ENCODE measurements at places on chromosomes 4 and X. TPM values are rescaled to one million over a fixed set of nuclear protein-coding genes. Genes with fewer than 3 reads are reported as not detected.

GRCh38 chr4:79425586-79425985 is 17.6 kb upstream of the GK2 start:
- DNase-seq, result no peak

DNA sequence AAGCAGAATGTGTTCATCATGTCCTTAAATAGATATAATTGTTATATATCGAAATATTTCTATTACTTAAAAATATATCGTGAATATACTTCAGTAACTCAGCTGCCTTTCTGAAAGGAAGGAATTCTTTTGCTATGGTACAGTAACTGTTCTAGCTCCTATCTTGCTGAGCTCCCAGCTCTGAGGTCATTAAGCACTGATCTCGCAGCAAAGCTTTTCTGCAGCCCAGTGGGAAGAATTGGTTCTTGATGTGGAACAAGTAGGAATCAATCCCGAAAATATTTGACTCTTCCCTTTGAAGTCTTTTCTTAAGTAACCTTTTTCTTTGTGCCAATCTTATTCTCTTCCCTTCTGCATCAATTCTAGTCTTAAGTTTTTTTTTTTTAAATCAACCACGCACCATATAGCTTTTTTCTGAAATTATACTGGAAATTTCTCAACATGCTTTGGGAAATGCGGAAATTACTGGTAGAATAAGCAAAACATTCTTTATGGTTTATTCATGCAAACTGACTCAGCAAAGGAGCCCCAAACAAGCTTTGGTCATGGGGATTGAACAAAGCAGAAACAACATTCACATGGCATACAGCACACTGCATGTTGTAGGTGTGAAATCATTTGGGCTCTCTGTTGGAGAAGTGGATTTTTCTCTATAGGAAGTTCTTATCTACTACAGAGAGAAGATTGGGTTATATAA is 428.9 kb upstream of the GNPDA2 start:
- DNase-seq, result no peak

Gene MAGEB2
- not detected for total RNA-seq

Gene DGAT2L6
- total RNA-seq, result not detected

DNA sequence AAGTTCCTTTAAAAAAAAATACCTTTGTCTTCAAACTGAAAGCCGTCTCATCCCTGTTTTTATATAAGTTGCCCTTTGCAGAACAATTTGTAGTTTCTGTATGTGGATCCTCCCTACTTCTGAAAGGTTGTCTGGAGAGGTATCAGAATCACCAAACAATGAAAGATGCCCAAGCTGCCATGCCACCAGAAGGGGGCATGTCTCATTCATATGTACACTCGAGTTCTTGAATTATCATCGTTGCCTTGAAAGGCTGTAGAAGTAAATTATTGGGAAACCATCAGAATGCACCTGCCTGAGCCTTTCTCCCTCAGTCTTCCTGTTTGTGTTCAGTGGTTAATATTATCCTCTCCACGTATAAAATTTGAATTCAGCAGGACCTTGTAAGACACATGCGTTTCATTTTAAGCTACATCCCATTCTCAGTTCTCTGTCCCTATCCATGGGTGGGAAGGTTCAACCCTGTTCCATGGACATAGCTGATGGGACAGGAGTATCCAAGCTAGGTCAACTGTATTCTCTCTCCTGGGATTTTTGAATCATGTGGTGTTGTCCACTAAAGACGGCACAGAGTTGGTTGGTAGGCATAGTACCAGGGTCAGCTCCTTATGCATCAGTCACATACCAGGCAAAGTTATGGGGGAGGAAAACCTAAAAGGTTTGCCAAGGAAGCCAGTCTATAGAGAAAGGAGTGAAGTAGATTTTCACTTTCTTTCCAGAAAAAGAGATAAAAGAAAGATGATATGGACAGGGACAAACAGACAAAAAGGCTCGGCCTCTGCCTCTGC is 24.0 kb downstream of the GALNT7 start:
- DNase-seq, result no peak

- DNase-seq, result no peak
These were observed 156.6 kb downstream of the ANKRD50 start for GRCh38 chr4:124555959-124556358.

Gene GRID2
- not detected for total RNA-seq

DNA sequence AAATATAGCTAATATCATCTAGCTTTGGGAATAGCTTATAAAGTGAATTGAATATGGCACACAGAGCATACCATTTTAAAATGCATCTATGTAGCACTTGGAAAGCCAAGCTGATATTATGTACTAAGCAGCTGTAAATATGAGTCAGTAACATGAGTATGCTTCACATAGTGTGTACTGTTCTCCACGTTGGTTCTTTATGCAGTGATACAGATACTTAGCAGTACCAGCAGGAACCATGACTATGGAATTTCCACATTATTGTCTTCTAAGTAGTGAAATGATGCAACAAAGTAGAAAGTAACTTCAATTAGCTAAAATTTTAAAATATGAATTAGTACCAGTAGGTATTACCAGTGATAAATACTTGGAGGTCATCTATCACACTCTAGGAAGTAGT is 320.1 kb downstream of the BMPR1B start:
- no peak for DNase-seq

GRCh38 chrX:100409610-100410590 is at the start of gene PCDH19:
PCDH19 (minus strand) TSS chrX:100410273; CDS start chrX:100408597, 1,676 bp downstream.
- DNase-seq, result peak; percentile 29

GRCh38 chrX:132107291-132107690 is 20.5 kb downstream of the FRMD7 start:
- no peak for DNase-seq

GRCh38 chr4:156476359-156476758 is 495.2 kb downstream of the PDGFC start:
- DNase-seq, result no peak

GRCh38 chr4:186953599-186954260 is 230.1 kb upstream of the FAT1 start:
- DNase-seq, result no peak

DNA sequence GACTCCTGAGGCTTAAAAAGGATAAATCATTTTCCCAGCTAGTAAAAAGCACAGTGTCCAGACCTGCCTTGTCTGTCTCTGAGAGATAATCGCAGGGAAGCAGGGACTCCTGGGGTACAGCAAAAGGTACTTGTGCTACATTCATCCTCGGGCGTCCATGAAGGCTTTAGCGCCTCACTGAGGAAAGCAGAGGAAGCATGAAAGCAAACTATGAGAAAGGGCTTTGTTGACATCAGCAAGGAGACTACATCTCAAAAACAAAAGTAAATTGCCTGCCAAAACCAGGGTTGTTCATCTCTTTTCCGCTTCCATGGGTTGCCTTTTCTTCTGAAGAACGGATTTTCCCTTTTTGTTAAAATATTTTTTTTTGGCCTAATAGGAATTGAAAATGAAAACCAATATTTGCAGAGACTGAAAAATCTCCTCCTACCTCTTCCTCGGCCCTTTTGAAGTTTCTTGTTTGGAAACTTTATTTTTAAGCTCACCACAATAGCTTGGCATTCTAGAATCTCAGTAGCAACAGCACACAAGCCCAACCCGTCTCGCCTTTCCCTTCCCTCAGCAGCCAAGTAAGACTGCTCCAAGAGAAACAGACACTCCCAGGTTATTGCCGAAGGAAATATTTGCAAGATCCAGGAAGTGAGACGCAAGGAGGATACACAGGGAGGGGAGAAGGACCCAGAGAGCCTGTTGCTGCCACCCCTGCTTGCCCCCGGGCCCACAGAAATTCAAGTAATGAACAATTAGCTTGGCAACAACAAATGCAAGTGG is 148.3 kb upstream of the DGKK start:
- DNase-seq, result no peak

DNA sequence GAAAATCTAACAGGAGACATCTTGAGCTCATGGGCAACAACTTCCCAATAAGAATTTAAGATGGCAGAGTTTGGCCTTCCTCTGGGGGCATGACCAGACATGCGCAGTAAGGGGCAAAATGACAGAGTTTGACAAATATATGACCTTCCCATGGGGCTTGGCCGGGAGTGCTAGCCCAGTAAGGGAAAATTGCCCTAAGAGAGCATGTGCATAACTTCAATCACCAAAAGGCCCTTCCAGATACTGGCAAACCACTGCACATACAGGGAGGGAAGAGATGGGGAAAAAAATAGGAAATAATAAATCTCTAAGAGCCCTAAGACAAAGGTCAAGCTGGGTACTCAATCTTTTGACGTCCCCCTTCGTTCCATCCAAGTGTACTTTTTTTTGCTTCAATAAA is 13.4 kb downstream of the TIFA start:
- no peak for DNase-seq

DNA sequence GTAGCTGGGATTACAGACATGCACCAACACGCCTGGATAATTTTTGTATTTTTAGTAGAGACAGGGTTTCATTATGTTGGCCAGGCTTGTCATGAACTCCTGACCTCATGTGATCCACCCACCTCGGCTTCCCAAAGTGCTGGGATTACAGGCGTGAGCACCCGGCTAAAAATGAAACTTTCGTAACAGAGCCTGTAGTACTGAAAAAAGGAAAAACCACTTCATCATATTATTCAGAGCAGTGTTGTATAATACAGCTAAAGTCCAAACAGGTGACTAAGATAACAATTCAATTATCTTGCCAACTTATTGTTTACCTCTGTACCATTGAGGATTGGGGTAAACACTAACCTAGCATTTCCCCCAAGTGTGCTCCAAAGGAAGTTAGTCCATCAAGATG is 43.9 kb upstream of the HPRT1 start:
- no peak for DNase-seq

- DNase-seq, result no peak
These were observed 162.0 kb upstream of the ATP6AP2 start for GRCh38 chrX:40418813-40419195.

DNA sequence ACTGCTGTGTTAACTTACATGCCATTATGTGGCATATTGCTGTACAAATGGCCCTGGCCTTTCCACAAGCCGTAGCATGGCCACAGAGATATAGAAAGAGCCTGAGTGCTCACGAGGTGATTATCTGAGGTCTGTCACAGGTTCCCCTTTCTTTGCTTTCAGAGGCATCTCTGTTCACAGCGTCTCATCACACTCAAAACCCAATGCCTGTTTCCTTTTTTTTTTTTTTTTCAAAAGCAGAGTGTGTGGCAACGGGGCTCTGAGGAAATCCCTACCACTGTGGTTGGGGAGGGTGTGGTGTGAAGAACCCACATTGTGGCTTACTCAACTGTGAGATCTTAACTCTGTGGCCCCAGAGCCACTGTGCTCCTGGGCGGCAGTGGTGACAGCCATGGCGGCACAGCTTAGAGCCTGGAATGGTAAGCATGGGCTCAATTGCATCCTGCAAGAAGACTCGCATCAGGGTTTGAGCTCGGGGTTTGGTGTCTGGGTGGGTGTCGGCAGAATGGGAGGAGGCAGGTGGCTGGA is 30.8 kb downstream of the RTL5 start:
- DNase-seq, result no peak

- DNase-seq, result no peak
These were observed 33.6 kb downstream of the ELOVL6 start for GRCh38 chr4:110164856-110165255.

GRCh38 chr4:963276-964225 is 9.8 kb downstream of the DGKQ start:
- no peak for DNase-seq

- DNase-seq, result no peak
These were observed 535.2 kb downstream of the GALNTL6 start for GRCh38 chr4:172348426-172348825.

Gene CT45A10
- not detected for total RNA-seq

GRCh38 chrX:153853902-153854267 is 23.5 kb upstream of the PDZD4 start:
- DNase-seq, result no peak

Gene HPGDS
- total RNA-seq, result 0.67 TPM

GRCh38 chr4:185165605-185166063 is 22.6 kb downstream of the SLC25A4 start:
- no peak for DNase-seq

Gene GNRHR
- not detected for total RNA-seq

GRCh38 chr4:17823871-17824669 is 13.3 kb downstream of the NCAPG start:
- DNase-seq, result no peak

Gene GLRB
- total RNA-seq, result 1.0 TPM

DNA sequence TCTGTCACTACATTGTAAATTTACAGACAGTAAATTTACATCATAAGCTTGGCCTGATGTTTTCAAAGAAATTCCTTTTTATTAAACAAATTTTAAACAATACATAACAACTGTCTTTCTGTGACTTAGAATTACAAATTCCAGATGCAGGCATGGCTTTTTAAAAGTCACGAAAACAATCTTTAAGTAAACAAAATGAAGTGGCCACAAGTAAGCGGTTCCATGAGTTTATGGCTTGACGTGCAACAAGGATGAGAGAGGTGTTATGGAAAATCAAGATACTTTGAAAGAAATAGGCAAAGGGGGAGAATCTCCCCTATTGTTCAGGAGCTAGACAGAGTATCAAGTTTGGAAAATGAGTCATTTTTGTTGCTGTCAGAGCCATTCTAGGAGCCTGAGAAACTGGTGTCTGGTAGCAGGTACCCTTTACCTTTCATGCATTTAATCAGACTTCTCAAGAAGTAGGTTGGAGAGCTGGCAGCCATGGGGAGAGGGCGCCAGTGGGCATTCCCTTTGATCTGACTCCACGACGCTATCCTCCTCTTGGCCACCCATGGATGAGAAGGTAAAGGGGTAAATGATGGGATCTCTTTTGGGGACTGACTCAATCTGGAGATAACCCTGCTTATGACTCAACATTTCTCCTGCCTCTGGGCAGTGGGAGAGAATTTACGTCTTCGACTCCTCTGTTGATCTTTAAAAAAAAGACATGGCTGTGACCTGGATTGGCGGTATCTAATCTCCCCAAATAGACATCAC is 217.2 kb downstream of the SPRY1 start:
- DNase-seq, result no peak

DNA sequence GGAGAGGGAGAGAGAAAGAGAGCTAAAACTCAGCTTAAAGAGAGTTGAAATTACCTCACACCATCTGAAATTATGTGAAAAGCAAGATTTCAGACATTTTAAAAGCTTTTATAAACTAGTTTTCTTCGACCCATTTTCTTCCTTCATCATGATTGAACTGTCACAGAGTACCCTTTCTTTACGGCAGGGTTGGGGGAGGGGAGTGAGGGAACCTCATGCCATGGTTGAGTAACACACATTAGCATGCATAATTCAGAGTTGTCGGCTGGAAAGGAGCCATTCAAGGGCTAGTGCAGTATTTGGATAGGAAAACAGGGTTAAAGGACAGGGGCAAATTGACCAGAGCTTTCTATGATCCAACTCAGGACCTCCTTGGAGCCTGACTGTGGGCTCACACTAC is 46.2 kb downstream of the PCDH19 start:
- DNase-seq, result no peak

Gene HTN1
- total RNA-seq, result not detected

DNA sequence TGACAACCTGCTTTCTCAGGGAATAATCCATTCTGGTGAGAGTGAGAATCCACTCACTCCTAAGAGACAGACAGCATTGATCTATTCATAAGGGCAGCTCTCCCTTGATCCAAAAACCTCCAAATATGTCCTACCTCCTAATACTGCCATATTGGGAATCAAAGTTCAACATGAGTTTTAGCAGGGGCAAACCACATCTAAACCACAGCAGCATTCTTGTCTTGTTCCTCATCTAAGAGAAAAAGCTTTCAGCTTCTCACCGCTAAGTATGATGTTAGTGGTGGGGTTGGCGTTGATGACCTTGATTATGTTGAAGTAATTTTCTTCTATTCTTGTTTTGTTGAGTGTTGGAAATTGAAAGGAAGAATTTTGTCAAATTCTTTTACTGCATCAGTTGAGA is 69.6 kb downstream of the SERTM2 start:
- DNase-seq, result no peak

GRCh38 chr4:108171339-108172230 is 2.9 kb upstream of the LEF1 start:
- DNase-seq, result no peak
